Vagina (tissue), 2 donors: ENCODE measurements at places on chromosomes 1 and 21.

GRCh38 chr1:166980383-166980782 is 5.0 kb upstream of the ILDR2 start:
- DNase-seq, result no peak
- H3K27me3 ChIP-seq, result no peaks in the 10 kb centered on the region
- no peak overlapping the region for H3K27ac ChIP-seq

DNA sequence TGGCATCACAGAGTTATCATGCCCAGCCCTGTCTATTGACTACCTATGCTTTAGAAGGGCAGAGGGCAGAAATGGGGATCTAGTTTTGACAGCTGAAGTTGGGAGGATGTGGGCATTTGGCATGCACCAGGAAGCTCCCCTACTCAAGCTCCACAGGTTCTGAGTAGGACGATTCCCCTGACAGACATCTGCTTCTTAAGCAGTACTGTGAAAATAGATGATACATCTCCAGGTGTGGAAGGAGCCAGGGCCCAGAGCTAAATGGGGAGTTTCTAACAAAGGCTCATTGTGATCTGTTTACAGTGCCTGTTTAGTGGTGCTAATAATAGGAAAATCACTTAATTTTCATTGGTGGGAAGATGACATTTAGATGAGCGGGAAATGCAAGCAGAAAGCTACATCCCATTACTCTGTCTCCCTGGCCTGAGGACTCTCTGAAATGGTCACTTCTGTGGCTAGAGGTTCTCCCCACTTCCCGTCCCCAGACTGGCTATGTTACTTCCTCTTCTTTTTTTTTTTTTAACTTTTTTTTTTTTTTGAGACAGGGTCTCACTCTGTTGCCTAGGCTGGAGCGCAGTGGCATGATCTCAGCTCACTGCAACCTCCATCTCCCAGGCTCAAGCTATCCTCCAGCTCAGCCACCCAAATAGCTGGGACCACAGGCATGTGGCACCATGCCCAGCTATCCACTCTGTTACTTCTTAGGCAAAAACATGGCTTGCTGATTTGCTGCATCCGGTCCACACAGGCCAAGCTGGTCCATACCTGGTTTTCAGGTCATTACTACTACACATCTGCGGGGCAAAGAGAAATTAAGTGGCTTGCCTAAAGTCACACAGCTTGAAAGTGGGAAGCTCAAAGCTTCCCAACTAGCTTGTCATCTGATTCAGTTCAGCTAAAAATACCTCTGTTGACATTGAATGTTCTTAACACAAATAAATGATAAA is 23.2 kb upstream of the CNIH3 start:
- DNase-seq, result peak; percentile 37
- H3K36me3 ChIP-seq, result no peaks in the 10 kb centered on the region
- no peak overlapping the region for H3K27ac ChIP-seq
- H3K4me3 ChIP-seq, result no peak overlapping the region
- no peaks in the 10 kb centered on the region for H3K4me1 ChIP-seq

GRCh38 chr1:7430691-7431090 is 340.4 kb upstream of the VAMP3 start:
- no peaks in the 10 kb centered on the region for H3K27me3 ChIP-seq
- no peaks in the 10 kb centered on the region for H3K36me3 ChIP-seq
- H3K27ac ChIP-seq, result no peak overlapping the region
- no peak for DNase-seq
- H3K4me3 ChIP-seq, result no peak overlapping the region

- H3K4me3 ChIP-seq, result no peak overlapping the region
- no peak overlapping the region for H3K27ac ChIP-seq
- peaks cover 21% of the 10 kb centered on the region for H3K4me1 ChIP-seq
- no peak for DNase-seq
- no peaks in the 10 kb centered on the region for H3K27me3 ChIP-seq
- no peaks in the 10 kb centered on the region for H3K36me3 ChIP-seq
Measured at GRCh38 chr1:110602466-110602865, 3.7 kb downstream of the KCNA2 start.

DNA sequence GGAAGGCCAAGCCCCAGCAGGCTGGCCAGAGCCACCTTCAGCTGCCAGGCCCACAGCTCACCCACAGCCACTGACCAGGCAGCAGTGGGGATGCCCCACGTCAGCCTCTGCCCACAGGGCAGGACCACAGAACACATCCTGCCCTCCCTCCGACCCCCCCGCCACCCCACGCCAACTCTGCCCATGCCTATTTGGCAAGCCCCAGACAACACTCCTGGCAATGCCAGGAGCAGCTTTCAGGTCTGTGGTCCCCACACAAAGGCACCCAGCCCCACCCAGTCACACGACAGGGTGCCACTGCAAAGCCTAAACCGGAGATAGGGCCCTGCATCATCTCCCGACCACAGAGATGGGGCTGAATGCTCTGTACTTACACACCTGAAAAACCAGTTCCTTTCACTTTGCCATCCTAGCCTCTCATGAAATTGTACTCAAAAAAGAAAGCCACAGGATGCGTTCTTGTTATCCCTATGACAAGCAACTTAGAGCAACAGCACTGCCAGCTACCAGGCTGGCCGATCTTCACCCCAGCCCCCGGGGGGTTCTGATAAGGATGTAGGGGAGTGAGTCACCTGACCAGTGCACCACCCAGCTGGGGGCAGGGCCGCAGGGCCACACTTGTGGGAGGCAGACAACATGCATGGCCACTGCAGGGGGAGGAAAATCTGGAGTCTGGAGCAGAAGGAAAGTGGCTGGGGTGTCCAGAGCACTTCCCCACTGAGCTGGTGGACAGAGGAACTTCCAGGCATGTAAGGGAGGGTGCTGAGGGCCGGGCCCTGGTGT is 36.2 kb downstream of the UBE2G2 start:
- no peak overlapping the region for H3K27ac ChIP-seq
- no peak overlapping the region for H3K4me3 ChIP-seq
- H3K27me3 ChIP-seq, result no peaks in the 10 kb centered on the region
- no peak for DNase-seq
- peaks cover 5% of the 10 kb centered on the region for H3K36me3 ChIP-seq
